ENCODE measurements at places on chromosomes 7 and 10.

DNA sequence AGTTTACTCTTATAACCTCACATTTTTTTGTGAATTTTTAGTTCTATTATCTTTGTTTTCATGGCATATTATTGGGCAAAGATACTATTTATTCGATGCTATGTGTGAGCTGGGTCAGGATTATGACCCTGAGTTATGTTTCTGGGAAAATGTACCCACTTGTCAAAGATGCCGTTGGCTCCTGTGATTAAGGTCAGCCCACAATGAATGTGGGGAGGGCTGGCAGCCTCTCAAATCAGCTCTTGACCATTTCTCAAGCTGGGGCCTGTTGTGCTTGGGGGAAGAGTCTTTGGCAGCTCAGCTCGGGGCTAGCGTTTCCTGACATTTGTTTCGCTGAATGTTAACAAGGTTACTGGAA, 97.5 kb downstream of the TCF7L2 start:
- no peak for DNase-seq

DNA sequence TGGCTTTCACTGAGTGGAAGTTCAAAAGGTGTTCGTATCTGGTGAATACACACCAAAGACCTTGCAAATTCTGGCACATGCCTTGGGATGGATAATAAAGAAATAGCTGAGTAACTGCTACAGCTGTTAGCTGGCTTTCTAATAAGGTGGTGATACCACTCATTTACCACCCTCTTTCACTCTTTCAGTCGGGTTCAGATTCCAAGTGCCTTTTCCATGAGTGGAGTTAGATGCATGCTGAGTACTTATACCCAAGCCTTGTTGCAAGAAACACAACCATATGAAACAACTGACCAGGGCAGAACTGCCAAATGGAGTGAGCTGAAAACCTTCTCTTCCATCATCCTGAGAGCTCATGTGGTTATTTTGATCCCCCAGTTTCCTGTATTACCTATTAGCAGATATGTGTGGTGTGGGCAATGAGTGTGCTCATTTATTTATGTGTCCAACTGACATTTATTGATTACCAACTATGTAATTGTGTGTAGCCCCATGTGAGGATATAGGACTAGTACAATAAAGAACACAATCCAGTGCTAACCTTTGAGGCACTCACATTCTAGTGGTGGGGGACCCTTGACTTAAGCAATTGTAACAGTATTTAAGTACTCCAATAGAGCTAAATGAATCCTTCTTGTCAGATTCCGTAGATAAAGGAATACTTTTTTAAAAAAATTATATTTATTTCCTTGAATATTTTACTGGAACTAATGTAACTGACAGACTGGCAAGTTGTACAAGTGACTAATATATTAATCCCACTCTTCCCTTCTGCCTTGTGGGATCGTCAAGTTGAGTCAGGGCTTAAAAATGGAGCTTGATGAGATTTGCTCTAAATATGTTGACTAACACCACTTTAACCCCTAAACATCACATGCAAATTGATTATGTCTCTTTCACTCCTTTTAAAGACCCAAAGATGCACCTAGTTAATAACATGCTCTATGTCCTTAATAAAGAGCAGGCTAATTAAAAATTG, 124.7 kb downstream of the ARID5B start:
- peak; percentile 86 for DNase-seq

DNA sequence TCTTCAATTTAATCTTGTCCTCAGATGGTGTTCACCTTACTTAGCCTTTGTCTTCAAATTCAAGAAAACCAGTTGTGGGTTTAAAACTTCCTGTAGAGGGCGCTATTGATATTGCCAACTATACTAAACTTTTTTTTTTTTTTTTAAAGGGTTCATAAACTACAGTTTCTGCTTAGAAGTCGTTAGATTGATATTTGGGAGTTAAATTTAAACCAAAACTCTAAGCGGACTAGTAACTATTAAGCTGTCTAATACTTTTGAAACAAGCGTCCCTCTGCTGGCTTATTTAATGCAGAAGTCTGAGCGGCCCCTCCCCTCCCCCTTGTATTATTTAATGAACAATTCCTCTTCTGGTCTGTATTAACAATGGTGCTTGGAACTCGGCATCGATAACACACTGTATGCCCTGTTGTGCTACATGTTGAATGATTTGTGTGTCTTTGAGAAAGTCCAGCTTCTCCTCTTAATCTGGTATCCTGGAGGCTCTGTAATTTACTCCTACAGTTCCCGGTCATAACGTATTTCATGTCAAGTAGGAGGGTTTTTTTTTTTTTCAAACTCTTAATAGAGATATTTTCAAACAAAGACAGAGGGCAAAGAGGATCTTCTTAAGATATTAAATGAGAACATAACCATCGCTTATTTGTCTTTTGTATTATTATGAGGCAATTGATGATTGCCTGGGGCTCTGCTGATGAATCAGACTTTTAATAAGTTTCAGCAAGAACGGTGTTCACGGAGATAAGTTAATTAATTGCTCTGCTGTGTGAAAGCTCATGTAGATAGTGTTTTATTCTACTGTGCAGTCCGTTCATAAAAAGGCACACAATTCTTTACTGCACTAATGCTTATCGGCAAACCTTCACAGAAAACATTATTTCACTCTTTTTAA, 22.6 kb upstream of the CREB5 start:
- peak; percentile 72 for DNase-seq

- peak; percentile 66 for DNase-seq
These were observed 3.6 kb downstream of the SFXN4 start for GRCh38 chr10:119161680-119162451.

GRCh38 chr7:14836006-14836405, 66.5 kb downstream of the DGKB start:
- DNase-seq, result no peak

- DNase-seq, result no peak
These were observed 908.3 kb downstream of the GRID1 start for GRCh38 chr10:85458324-85458723.

GRCh38 chr10:45179691-45180090, 135.7 kb downstream of the OR13A1 start:
- DNase-seq, result no peak

GRCh38 chr10:2851566-2851965, 215.8 kb upstream of the PFKP start:
- DNase-seq, result no peak

DNA sequence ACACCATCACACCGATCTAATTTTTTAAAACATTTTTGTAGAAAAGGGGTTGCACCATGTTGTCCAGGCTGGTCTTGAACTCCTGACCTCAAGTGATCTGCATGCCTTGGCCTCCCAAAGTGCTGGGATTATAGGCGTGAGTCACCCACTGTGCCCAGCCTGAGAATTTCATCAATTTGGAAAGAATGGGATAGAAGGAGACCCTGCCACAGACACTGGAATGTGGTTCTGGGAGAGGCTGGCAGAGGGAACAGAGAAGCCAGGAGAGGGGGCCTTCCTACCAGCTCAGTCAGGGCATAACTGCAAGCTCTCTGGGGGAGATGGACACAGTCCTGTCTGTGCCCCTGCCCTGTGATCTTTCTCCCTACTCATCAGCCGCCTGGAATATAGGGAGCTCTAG, 42.1 kb upstream of the MKRN1 start:
- DNase-seq, result no peak

GRCh38 chr10:70890917-70891431, 2.6 kb upstream of the PCBD1 start:
- DNase-seq, result peak; percentile 14

- DNase-seq, result peak; percentile 41
These were observed 751 bp upstream of the GTPBP10 start for GRCh38 chr7:90345595-90346335.

DNA sequence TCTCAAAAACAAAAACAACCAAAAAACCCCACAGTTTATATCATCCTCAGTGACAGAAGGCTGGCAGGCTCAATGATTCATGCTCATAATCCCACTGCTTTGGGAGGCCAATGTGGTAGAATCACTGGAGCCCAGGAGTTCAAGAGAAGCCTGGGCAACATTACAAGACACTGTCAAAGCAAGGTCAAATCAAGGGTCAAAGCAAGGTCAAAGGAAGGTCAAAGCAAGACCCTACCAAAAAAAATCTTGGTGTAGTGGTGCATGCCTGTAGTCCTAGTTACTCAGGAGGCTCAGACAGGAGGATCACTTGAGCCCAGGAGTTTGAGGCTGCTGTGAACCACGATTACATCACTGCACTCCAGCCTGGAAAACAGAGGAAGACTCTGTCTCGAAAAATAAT, 14.2 kb upstream of the NPC1L1 start:
- no peak for DNase-seq

DNA sequence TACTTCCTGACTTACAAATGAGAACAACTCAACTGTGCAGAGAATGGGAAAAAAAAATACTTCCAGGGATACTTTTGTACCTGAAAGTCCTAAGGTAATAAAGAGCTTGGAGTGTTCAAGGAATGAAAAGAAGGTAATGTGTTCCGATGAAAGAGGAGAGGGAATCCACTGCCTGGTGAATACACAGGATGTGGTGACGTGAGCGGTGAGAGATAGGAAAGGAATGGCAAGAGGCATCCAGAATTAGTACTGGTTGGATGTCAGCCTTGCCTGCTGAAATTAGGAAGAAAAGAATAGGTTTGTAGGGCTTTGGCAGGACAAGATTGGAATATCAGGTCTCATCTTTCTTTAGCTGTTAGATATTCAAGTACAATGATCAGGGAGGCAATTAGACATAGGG, 347.7 kb downstream of the POM121L12 start:
- no peak for DNase-seq

- peak; percentile 91 for DNase-seq
These were observed 4.8 kb upstream of the MTPAP start for GRCh38 chr10:30353851-30354250.

DNA sequence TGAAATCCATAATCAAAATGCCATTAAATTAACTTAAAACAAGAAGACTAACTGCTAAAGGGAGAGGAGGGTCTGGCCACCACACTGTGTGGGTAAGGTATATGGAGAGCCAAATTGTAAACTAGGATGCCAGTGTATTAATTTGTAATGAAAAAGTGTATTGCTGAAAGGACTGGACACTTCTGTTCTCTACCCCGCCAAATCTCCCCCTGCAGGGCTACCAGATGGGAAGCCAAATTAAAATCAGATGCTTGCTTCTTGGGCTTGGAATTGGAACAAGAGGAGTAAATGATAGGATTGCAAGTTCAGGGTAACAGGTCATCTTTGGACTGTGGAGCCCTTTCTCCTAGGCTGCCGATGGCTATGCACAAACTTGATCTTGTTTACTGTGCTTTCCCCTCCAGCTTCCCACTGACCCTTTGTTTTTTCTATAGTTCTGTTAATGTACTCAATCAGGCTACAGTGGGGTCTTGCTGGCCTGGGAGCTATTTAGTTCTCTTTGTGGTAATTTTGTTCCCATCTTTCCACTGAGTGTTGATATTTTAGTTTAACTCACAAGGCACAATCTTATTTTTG, 932.1 kb upstream of the C7orf33 start:
- peak; percentile 14 for DNase-seq

- DNase-seq, result no peak
These were observed 1254.4 kb upstream of the PHF14 start for GRCh38 chr7:9719303-9719702.

DNA sequence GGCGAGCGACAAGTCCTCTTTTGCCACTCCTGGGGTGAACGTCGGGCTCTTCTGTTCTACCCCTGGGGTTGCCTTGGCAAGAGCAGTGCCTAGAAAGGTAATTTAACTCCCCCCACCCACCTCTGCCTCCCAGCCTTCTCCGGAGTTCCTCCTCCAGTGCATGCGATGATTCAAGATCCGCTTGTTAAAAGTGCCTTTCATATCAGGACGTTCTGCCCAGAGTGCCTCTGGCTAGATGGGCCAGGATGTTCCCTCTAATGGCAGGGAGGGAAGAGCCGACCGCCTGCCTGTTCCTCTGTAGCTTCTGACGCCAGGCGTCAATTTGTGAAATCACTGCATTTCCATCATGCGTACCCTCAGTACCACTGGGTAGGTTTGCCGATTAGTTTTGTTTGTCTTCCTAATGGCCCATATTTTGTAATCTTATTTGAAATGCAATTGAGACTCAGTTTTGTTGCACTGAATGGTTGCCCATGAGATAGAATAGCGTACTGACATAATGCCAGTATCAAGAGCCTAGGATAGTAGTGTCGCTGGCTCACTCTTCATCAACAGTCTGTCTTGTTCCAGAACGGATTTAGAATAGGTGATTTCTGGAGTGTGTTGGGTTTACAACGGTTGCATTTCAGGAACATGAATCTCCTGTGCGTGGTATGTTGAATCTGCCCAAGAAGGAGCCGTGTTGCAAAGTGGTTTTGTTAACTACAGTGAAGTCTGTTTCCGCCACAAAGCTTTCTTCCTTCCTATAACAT, 13.5 kb downstream of the ECHDC3 start:
- no peak for DNase-seq

DNA sequence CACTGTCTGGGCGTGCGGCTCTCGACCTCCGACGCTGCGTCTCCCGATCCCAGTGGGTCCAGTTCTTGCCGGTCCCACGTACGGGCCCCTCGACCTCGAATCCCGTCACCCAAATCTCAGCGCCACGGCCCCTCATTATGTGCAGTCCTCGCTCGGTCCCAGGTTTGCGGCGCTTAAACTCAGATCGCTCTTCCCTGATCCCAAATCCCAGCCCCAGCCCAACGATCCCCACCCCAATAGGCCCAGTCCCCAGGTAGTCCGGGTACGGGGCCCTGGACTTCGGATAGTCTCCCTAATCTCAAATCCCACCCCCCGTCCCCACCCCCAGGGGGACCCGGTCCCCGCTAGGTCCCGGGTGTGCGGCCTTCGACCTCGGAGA, 666 bp downstream of the HNRNPF start:
- no peak for DNase-seq

GRCh38 chr10:133329491-133330202, 7.0 kb downstream of the CALY start:
- DNase-seq, result peak; percentile 79

GRCh38 chr7:74289018-74289658, at the start of gene CLIP2:
CLIP2 (plus strand) TSS chr7:74289407; CDS start chr7:74317547, 28,140 bp downstream.
- DNase-seq, result peak; percentile 86

GRCh38 chr7:148299350-148300276, 291.0 kb upstream of the C7orf33 start:
- no peak for DNase-seq

DNA sequence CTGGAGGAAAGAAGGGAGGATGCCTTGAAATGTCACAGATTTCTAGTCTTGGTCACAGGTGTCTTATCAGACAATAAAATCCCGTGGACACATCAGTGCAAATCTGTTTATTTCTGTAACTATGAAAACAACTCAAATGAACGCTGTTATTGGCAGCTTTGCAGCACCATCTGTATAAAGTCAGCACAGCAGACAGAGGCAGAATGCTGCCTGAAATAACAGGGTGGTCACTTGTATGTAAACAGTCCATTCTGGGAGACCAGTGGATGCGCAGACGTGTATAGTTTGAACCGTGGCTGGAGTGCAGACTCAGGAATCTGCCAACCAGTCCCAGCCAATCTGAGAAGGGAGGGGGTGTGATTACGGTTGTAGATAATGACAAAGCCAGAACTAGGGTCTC, 54.8 kb downstream of the SEC23IP start:
- no peak for DNase-seq

GRCh38 chr10:18563003-18563726, 88.2 kb downstream of the NSUN6 start:
- no peak for DNase-seq

GRCh38 chr10:120539076-120539475, 82.0 kb downstream of the PLPP4 start:
- DNase-seq, result no peak

- DNase-seq, result no peak
These were observed 482.9 kb upstream of the AKR1E2 start for GRCh38 chr10:4343091-4343490.

Data from fibroblast of skin of abdomen (primary cell).